Uterus (tissue), 4 donors: ENCODE measurements at places on chromosomes 2 and 18.

- DNase-seq: no peak
These were observed 47.3 kb upstream of the SLC38A11 start for GRCh38 chr2:165002638-165003037.

- no peak for DNase-seq
These were observed 518.4 kb upstream of the SPHKAP start for GRCh38 chr2:228699888-228700287.

DNA sequence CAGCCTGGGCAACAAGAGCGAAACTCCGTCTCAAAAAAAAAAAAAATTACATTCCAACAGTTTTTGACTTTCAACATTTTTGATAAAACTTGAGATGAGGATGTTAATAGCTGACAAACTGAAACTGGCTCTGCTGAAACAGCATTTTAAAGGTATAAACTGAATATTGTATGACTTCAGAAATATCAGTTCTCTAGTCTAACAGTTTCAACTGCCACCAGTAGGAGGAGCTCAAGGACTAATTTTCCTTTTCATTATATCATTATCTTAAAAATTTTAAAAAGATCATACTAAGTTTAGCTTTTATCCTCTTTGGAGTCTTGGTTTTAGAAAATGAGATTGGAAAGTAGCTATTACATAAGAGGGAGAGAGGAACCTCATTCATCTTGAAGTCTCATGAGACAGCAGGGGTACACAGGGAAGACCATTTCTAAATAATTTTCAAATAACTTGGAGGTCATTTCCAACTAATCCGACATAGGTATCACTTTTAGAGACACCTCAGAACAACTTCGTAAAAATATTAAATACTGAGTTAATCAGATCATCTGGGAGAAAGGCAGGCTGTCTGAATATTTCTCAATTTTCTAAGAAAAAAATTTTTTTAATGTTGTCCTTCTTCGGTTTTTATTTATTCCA is 37.6 kb upstream of the MCM6 start:
- no peak for DNase-seq

- no peak for DNase-seq
These were observed 51.8 kb downstream of the ATIC start for GRCh38 chr2:215363461-215364156.

- DNase-seq: no peak
These were observed 224.4 kb downstream of the ZNF385B start for GRCh38 chr2:179636995-179637394.

DNA sequence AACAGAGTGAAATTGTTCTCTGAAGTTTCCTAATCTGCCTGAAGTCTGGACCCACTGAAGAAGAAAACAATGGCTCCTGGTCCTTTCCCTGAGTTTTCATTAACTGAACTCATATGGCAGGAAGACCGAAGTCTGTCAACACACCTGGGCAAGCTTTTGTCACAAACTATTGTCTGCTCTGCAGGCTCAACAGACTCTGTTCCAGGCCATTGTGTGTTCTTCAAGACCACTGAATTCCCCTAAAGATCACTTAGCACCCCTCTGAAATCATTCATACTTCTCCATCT is 6.6 kb upstream of the TMEM37 start:
- no peak for DNase-seq

- no peak for DNase-seq
These were observed 26.2 kb downstream of the NAB1 start for GRCh38 chr2:190674966-190675650.

GRCh38 chr2:43812006-43812405 is 26.6 kb downstream of the ABCG5 start:
- no peak for DNase-seq
